Suprapubic skin (tissue), 4 donors: ENCODE measurements at places on chromosomes 16 and 17.

DNA sequence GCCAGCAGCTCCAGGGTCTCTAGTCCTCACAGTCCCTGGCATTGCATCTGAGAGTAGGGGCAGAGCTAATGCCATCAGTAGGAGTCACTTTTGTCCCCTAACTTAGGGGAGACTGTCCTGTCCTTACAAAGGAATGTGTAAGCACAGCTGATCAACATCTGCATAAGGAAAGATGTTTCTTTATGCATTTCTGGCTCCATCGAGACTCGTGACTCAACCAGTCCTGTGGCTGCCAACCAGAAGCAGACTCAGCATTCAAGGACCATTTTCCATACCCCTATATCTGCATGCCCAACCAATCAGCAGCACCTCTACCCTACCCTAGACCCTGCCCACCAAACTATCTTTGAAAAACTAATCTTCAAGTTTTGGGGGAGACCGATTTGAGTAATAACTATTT is 8.2 kb upstream of the MPP2 start:
- no peaks in the 10 kb centered on the region for H3K36me3 ChIP-seq
- H3K27ac ChIP-seq = no peak overlapping the region
- H3K27me3 ChIP-seq = peaks cover 4% of the 10 kb centered on the region
- no peak overlapping the region for H3K4me3 ChIP-seq
- H3K4me1 ChIP-seq = peaks cover 5% of the 10 kb centered on the region

- no peak overlapping the region for H3K27ac ChIP-seq
- no peaks in the 10 kb centered on the region for H3K36me3 ChIP-seq
- no peak for DNase-seq
These were observed 18.4 kb upstream of the GPRC5C start for GRCh38 chr17:74413491-74413890.

- H3K27ac ChIP-seq = peak within 1 kb of the TSS; percentile 92
- H3K4me1 ChIP-seq = peaks cover 34% of the 10 kb centered on the region
- H3K36me3 ChIP-seq = peaks cover 15% of the 10 kb centered on the region
- H3K4me3 ChIP-seq = peak within 1 kb of the TSS; percentile 94
- no peaks in the 10 kb centered on the region for H3K27me3 ChIP-seq
- no peak for DNase-seq
These were observed at the start of gene KLHL36 for GRCh38 chr16:84647828-84648594. Gene KLHL36 (plus strand): TSS chr16:84648511. CDS start chr16:84650868, 2,357 bp downstream.

DNA sequence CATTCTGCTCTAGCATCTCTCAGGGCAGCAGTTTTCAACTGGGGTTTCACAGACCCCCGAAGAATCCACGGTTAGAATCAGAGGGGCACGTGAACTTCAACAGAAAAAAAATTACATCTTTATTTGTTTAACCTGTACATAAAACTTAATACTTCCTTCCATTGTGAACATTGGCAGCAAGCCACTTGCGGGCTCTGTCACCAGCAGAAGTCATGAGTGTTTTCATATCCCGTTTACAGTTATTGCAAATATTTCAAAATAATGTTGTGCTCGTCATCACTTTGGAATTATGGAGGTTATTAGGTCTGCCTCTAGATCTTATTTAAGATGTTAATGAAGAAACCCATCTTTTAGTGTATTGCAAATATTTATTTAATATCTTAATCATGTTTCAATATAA is 109.8 kb downstream of the SDR42E1 start:
- H3K27ac ChIP-seq = no peak overlapping the region
- no peaks in the 10 kb centered on the region for H3K4me1 ChIP-seq
- H3K4me3 ChIP-seq = no peak overlapping the region

- no peak for DNase-seq
- H3K4me3 ChIP-seq = no peak overlapping the region
- H3K4me1 ChIP-seq = no peaks in the 10 kb centered on the region
- no peaks in the 10 kb centered on the region for H3K36me3 ChIP-seq
These were observed 408.2 kb downstream of the SEC14L1 start for GRCh38 chr17:77548967-77549366.

- H3K27me3 ChIP-seq = peaks cover 38% of the 10 kb centered on the region
- H3K4me3 ChIP-seq = peak overlapping the region; percentile 56
- DNase-seq = no peak
- no peak overlapping the region for H3K27ac ChIP-seq
- peaks cover 31% of the 10 kb centered on the region for H3K4me1 ChIP-seq
These were observed 863 bp downstream of the CASKIN1 start for GRCh38 chr16:2195322-2196161.

- H3K4me3 ChIP-seq = no peak overlapping the region
- H3K27me3 ChIP-seq = no peaks in the 10 kb centered on the region
- DNase-seq = no peak
- peak overlapping the region; percentile 38 for H3K27ac ChIP-seq
- peaks cover 7% of the 10 kb centered on the region for H3K36me3 ChIP-seq
These were observed 80.1 kb downstream of the ABCC1 start for GRCh38 chr16:16029431-16030011.

GRCh38 chr16:253833-254232 is 19.2 kb downstream of the FAM234A start:
- DNase-seq = no peak
- H3K36me3 ChIP-seq = peaks cover 53% of the 10 kb centered on the region
- no peaks in the 10 kb centered on the region for H3K4me1 ChIP-seq
- no peak overlapping the region for H3K4me3 ChIP-seq
- H3K27ac ChIP-seq = no peak overlapping the region
- no peaks in the 10 kb centered on the region for H3K27me3 ChIP-seq

DNA sequence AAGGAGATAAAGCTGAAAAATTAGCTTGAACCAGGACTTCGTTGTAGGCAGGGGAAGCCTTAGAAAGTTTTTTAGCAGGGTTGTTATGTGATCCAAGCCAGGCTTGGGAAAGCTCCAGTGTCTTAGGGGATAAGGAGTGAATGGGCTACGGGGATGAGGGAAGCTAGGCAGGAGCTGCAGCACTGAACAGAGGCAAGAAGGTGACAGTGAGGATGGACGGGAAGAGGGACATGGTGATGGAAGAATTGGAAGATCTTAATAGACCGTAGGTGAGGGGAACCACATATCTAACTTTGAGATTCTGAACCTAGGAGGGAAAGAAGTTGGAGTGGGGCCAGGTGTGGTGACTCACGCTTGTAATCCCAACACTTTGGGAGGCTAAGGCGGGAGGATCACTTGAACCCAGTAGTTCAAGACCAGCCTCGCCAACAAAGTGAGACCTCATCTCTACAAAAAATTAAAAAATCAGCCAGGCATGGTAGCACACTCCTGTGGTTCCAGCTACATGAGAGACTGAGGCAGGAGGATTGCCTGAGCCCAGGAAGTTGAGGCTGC is 3.2 kb downstream of the RHBDL3 start:
- DNase-seq = no peak
- peaks cover 29% of the 10 kb centered on the region for H3K4me1 ChIP-seq
- H3K27me3 ChIP-seq = peaks cover 44% of the 10 kb centered on the region
- H3K27ac ChIP-seq = no peak overlapping the region
- H3K36me3 ChIP-seq = no peaks in the 10 kb centered on the region
- no peak overlapping the region for H3K4me3 ChIP-seq

GRCh38 chr16:17590711-17591654 is 120.2 kb upstream of the XYLT1 start:
- no peak for DNase-seq
- peak overlapping the region; percentile 25 for H3K27ac ChIP-seq
- no peak overlapping the region for H3K4me3 ChIP-seq
- no peaks in the 10 kb centered on the region for H3K36me3 ChIP-seq
- H3K27me3 ChIP-seq = no peaks in the 10 kb centered on the region

GRCh38 chr17:3026856-3027751 is 36.3 kb downstream of the OR1D5 start:
- peak; percentile 52 for DNase-seq
- peaks cover 9% of the 10 kb centered on the region for H3K4me1 ChIP-seq
- no peak overlapping the region for H3K27ac ChIP-seq
- H3K4me3 ChIP-seq = no peak overlapping the region

DNA sequence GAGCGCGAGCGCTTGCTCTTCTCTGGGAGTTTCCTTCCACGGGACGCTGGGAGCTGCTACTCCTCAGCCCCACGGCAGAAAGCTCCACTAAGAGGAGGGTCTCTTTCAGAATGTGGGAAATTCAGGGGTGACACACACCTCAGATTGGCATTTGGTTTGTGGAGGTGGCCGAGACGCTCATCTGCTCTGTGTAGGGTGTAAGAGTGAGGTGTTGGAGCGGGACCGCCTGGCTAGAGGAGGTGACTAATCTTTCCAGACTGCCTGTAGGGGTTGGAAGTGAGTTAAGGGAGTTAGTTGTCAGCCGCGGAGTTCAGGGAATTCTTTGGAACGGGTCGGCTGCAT is 735 bp downstream of the PSMD11 start:
- DNase-seq = no peak
- H3K4me1 ChIP-seq = peaks cover 32% of the 10 kb centered on the region
- H3K36me3 ChIP-seq = peaks cover 18% of the 10 kb centered on the region
- H3K4me3 ChIP-seq = peak overlapping the region; percentile 94
- H3K27ac ChIP-seq = peak overlapping the region; percentile 84

DNA sequence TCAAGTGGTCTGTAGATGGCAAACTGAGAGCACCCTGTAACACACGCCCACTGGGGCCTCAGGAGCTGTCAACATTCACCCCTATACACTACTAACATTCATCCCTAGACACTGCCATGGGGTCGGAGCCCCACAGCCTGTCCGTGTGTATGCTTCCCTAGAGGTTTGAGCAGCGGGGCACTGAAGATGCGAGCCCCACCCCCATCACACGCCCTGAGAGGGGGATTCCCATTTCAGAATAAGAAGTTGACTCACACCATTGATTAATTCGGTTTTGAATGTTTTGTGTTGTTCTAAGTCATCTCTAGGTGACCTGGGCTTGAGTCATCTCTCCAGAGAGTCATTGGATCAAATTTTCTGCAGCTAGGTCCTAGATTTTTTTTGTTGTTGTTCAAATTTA is 37.3 kb upstream of the MMD start:
- no peak for DNase-seq
- H3K27ac ChIP-seq = no peak overlapping the region
- no peaks in the 10 kb centered on the region for H3K36me3 ChIP-seq
- peaks cover 3% of the 10 kb centered on the region for H3K27me3 ChIP-seq

GRCh38 chr16:70644763-70645597 is 1.4 kb upstream of the IL34 start:
- no peaks in the 10 kb centered on the region for H3K27me3 ChIP-seq
- no peaks in the 10 kb centered on the region for H3K4me1 ChIP-seq
- peaks cover 3% of the 10 kb centered on the region for H3K36me3 ChIP-seq
- DNase-seq = no peak
- H3K27ac ChIP-seq = no peak overlapping the region
- H3K4me3 ChIP-seq = no peak overlapping the region

DNA sequence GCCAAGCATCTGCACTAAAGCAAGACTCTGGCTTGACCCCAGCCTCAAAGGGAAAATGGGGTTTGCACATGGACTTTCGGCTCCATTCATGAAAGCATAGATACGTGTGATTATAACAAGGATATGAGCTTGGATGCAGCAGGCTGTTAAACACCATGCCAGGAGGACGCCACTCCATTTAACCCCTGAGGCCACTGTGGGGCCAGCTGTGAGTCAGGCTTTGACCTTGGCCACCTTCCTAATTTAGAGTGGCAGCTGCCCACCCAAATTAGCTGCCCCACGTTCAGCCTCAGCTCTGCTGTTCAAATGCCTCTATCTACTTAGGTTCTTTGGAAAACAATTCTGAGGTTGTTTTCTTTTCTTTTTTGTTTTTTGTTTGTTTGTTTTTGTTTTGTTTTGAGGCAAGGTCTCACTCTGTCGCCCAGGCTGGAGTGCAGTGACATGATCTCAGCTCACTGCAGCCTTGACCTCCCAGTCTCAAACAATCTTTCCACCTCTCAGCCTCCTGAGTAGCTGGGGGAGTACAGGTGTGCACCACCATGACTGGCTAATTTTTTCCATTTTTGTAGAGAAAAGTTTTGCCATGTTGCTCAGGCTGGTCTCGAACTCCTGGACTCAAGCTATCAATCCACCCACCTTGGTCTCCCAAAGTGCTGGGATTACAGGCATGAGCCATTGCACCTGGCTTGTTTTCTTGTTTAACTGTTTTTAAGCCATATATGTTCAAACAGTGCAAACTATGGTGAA is 23.2 kb upstream of the KIFC3 start:
- no peak overlapping the region for H3K4me3 ChIP-seq
- no peak for DNase-seq
- H3K36me3 ChIP-seq = no peaks in the 10 kb centered on the region

DNA sequence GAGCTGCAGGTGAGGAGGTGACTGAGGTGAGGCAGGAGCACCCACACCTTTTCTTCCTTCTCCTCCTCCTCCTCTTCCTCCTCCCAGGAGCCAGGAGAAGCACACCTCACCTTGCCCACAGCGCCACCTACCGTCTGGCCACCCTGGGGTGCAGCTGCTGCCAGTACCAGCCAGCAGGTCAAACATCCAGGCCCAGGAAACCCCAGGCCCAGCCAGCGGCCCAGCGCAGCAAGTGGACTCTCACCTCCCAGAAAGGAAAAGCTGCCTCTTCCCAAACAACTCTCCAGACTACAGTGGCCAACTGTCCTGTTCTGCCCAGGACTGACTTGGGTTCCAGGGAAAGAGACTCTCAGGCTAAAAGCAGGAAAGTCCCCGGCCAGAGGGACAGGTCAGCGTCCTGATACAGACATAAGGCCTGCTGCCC is 22.7 kb downstream of the PEMT start:
- H3K4me1 ChIP-seq = peaks cover 52% of the 10 kb centered on the region
- H3K27me3 ChIP-seq = no peaks in the 10 kb centered on the region
- H3K27ac ChIP-seq = no peak overlapping the region
- no peaks in the 10 kb centered on the region for H3K36me3 ChIP-seq
- H3K4me3 ChIP-seq = no peak overlapping the region
- DNase-seq = no peak
